ENCODE measurements at places on chromosomes 13 and 19.
A peak's percentile ranks its signal among the peaks of the same experiment; 100 is the strongest.

DNA sequence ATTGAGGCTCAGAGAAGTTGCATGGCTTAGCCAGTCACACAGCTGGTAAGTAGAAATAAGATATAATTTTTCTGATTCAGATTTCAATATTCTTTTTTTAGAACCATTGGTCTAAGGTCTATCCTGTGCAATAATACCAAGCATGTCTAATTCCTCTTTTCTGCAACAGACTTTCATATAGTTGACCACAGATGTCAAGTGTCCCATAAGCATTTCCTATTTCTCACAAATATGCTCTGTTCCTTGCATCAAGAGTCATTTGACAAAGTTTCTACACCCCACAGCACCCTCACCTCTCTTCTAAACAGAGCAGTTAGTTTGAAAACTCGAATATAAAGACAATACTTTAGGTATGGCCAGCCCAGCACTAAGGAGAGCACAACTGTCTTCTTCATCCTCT, 26.8 kb upstream of the SACS start:
- DNase-seq: no peak

GRCh38 chr19:51691074-51691583, 2.0 kb upstream of the SPACA6 start:
- no peak for DNase-seq

GRCh38 chr19:50818859-50819472, 4.6 kb downstream of the KLK1 start:
- DNase-seq: no peak

GRCh38 chr13:85366759-85367417, 432.3 kb downstream of the SLITRK6 start:
- no peak for DNase-seq

DNA sequence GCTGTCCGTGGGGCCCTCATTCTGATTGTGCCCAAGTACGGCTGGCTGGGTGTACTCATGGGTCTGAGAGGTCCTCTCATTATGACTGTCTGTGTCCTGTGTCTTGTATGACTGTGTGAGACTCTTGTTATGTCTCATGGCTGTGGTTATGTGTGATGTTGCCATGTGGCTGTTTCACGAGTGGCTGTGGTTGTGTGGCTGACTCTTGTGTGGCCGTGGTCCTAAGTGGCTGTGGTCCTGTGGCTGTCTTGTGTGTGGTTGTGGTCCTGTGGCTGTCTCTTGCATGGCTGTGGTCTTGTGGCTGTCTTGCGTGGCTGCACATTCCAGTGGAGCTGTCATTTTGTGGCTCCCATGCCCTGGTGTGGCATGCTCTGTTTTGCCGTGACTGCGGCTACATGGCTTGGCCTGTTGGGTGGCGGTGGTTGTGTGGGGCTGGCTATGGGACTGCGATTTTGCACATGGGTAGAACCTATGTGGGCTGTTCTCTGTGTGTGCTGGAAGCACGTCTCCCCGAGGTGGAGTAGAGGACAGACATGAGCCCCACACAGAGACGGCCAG, 2.5 kb downstream of the LYL1 start:
- DNase-seq: no peak

GRCh38 chr13:37869756-37870488, at the start of gene TRPC4:
TRPC4 (minus strand) TSS chr13:37869772; CDS start chr13:37783333, 86,439 bp downstream.
- no peak for DNase-seq

DNA sequence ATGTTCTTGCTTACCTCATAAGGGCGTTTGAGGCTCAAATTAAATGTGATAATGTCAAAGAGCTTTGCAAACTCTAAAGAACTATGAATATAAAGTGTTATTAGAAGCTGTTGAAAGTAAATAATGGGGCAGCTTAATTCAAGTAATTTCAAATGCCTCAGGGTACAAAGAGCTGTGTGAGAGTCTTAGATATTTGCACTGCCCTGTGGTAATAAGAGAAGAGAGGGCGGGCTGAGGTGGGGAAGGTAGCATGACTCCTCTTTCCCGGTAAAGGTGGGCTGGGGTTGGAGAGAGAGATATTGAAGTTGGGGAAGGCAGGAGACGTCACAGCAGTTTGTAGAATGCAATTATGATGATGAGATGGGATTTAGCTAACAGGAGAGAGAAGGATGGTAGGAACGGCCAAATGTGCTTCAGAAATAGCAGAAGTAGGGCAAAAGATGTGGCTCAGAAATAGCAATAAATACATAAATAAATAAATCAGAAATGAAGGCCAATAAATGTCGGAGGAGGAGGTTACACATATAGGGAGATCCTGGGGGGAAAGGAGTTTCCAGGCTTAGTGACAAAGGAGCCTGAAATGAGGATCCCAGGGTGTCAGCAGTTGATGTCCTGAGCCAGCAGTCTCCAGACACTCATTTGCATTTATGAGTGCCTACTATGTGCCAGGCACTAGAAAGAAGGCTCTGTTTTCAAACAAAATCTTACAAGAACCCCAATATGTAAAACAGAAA, 35.7 kb upstream of the RCBTB2 start:
- no peak for DNase-seq

GRCh38 chr13:39401046-39401705, 201.8 kb downstream of the LHFPL6 start:
- no peak for DNase-seq

GRCh38 chr13:95235199-95235756, 66.0 kb downstream of the ABCC4 start:
- DNase-seq: no peak

DNA sequence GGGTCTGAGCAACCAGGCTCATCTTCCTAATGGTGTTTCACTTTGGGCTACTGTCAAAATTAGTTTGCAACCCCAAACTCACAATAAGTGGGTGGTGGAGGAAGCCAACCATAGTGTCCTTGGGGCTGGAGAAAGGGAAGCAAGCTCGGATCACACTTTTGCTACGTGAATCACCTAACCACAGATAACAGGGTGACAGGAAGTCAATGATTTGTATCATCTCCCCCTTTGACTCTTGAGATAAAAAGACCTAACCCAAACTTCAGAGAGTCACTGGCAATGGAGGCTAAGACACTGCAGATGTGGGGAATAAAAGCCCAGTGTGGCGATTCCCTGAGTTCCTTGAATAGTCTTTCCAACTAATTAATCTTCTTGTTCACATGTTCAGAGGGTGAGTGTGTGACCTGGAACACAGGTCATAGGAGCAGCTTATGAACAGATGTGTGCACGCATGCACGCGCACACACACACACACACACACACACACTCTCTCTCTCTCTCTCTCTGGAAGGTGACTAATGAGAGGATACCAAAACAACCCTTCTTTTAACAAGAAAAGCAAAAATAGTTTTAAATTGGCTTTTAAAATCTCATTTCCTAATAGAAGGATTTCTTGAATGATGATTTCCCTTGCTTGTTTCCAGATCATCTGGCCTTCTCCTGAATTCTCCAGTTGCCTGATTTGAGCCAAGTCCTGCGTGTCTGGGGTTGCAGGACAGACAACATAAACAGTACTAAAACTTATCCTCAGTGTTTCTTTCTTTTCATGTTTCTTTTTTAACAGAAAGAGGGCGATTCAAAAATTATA, 21.2 kb upstream of the DOCK9 start:
- no peak for DNase-seq

DNA sequence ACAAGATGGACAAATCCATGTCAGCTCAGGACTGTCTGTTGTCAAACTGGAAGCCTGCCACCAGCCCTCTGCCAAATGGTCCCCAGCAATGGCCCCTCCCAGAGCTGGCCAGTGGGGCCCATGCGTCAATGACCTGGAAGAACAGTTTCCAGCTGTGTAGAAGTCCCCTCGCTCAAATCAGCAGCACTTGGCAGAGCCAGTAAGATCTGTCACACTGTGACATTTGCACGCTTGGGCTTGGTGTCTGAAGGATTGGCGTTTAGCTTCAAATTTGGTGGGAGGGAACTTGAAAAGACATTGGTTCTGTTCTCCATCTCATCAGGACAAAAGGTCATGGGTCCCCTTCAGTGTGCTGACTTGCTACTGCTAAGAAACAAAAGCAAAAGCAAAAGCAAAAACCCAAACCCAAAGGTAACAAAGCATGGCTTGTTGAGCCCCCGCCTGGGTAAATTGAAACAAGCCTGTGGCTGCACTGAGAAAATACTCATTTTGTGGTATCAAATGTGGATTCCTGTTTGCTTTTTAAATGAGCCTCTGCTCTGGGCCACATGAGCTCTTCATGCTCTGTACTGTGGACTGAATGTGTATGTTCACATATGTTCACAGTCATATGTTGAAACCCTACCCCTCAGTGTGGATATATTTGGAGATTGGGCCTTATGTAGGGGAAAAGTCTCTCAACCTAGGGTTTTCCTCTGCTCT, 253.6 kb upstream of the MAB21L1 start:
- DNase-seq: no peak

DNA sequence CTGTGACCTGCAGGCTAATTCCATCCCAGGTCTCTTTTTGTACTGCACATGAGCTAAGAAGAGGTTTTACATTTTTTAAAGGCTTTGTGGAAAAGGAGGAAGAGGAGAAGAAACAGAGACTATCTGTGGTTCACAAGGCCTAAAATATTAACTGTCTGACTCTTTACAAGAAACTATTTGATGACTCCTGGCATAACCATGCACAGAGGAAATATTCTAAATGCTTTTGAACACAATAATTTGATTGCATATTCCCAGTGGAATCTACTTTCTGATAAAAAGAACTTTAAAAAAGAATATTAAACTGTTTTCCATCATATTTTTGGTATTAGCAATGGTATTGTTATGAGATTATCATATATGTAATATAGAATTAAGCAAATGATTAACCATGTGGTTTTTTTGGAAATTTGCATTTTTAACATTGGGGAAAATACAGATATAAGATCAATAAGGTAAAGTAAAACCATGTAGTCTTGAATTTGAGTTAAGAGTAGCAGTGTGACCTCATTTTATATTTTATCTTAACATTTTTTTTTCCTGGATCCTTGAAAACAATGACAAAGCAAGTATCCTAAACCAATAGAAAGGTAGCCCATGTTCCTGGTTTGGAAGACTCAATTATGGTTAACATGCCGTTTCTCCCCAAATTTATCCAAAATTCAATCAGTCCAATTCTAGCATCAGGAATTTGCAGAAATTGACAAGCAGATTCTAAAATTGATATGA, 251.0 kb downstream of the UQCRFS1 start:
- peak; percentile 63 for DNase-seq

- no peak for DNase-seq
Observed at GRCh38 chr13:72585254-72585653, 142.2 kb downstream of the MZT1 start.

DNA sequence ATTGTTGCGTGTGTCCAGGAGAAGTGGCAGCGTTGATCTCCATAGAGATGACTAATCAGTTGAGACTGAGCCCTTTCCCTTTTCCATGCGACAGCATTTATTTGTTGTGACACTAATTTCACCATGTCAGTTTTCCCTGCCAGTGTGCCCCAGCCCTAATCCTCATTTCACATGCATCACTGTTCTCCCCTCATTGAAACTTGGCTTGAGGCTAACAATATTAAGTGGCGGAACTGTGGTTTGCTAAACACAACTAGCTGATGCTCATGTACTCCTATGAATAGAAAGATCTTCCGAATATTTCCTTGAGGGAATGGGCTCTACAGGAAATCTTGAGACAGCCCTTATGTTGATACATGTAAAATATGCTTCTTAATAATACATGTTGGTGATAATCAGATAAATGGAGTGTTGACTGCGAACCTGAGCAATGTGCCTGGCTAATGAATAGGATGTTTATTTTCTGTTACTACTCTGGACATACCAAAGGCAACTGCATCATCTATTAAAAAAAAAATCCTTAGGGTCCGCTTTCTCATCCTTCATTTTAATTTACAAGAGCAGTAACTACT, 258.6 kb downstream of the ATP8A2 start:
- no peak for DNase-seq

DNA sequence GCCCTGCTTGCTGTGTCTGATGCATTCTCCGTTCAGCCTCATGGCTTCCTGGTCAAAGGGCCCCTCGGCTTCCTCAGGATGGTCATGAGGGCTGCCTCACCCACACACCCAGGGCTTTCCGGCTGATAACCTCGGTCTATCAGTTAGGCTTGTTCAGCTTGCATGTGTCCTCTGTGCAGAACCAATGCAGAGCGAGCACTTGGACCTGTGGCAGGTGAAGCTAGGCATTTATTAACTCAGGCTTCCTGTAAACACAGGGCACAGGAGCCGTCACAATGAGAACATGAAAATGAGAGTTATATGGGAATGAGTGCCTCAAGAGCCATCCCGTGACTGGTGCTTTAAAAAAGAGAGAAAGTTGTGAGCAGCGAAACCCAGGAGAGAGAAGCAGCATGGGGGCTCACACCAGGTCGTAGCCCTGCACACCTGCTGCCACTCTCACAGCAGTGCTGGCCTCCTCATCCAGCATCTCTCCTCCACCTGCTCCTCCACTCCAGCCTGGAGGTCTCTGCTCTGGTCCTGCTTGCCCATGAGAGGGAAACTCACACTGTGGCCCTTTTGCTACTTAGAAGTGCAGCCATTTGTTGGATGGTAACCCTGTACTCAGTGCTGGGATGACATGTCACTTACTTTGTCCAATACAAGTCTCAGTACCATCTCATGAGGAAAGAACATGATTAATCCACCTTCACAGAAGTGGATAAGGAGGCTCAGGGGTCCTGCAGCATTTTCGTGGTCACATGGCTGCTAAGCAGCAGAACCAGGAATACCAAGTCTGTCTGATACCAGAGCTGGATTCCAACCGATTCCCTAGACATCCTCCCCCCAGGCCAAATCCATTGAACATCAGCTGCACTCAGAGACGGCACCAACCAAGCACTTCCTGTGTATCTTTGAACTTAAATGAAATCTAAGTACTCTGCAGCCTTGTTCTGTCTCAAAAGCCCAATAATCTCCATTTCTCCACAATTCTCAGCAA, 50.5 kb upstream of the IRS2 start:
- DNase-seq: no peak

DNA sequence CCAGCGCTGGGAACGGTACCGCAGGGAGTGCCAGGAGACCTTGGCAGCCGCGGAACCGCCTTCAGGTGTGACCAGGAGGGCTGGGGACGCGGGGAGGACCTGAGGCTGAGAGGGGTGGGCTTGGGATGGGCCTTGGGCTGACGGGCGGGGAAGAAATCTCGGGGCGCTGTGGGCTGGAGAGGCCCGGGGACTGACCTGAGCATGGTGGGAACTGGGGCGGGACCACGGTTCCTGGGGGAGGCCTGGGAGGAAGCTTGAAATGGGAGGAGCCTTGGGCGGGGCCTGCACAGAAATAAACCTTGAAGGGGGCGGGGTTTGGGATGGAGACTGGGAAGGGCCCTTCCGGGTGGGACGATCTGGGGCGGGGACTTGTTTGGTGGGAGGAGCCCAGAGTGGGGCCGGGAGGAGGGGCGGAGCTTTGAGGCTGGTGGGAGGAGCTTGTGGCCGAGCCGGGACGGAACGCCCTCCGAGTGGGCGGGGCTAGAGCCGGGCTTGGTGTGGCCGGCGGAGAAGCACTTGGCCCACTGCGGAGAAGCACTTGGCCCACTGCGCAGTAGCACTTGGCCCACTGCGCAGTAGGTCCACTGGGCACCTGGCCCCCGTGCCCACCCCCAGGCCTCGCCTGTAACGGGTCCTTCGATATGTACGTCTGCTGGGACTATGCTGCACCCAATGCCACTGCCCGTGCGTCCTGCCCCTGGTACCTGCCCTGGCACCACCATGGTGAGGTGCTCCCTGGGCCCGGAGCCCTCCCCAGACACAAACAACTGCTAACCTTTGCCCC, 2.8 kb downstream of the GIPR start:
- no peak for DNase-seq

All from BJ (cell line).